Stimulated activated CD8-positive, alpha-beta memory T cell treated with anti-CD3 and anti-CD28 coated beads, Interleukin-7, amount 100 ng/mL, for 48 hours (primary cell): ENCODE measurements at places on chromosomes 3 and 15.

DNA sequence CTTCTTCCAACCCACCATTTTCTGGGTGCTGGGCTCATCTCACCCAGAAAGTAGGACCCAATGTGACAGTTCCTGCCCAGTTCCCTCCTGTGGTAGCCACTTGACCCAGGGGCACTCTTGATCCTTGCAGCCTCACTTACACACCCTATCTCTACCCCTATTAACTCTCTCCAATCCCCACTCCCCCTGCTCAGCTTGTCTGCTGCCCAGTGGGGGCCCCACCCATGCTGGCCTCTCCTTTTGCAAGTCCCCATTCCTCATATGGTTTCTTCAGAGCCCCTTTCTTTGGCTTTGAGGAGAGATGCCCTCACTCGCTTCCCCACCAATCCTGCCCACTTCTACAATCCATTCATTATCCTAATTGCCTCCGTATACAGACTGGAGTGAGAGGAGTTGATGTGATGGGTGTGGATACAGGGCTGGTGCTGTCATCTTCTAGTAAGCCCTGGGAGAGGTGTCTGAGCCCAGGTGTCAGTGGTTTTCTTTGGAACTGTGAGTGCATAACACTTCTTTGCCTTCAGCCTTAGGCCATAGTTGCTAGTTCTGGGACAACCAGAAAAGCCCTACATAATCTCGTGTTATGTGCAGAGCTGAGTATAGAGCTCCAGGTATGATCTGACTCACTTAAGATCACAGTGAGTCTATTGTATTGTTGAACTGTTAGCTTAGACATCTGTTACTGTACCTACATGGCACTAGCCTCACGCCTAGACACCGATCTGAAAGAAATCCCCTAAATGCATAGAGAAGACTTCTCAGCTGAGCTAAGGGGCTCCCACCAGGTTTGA is 4.8 kb upstream of the CCR5 start:
- DNase-seq, result no peak

- DNase-seq, result no peak
Observed at GRCh38 chr15:32737304-32737703, 19.5 kb downstream of the GREM1 start.

- DNase-seq, result no peak
Observed at GRCh38 chr3:184378651-184379357, 797 bp upstream of the THPO start.

- no peak for DNase-seq
Observed at GRCh38 chr3:185066251-185066650, 86.6 kb downstream of the C3orf70 start.

DNA sequence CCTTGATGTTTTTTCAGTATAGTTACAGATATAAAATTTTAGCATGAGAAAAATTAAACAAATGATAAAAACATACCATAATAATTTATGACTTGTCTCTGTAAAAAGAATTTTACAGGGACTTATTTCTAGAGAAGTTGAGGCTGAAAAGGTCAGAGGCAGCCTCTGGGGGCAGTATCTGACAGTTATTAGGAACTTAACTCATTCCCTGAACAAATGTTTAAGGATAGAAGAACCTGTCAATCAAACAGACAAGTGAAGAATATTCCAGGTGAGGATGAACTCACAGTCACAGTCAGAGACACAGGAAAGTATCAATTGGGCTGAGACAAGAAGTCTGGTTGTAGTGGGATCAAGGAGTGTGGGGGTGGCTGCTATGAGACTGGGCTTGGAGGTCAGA is 7.3 kb downstream of the MYLK start:
- no peak for DNase-seq

DNA sequence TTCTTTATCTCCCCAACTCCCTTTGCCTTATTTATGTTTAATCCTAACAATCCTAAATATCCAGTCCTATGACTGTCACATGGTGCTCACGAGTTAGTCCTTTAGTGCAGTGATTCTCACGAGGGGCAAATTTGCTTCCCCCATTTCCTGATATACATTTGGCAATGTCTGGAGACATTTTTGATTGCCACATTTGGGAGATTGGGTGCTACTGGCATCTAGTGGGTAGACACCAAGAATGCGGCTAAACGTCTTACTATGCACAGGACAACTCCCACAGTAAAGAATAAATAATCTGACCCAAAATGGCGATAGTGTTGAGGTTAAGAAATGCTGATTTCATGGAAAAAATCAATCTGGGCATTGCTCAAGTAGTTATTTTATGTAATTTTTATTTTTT is 466.5 kb downstream of the ROBO2 start:
- DNase-seq, result no peak

GRCh38 chr3:12875857-12876836 is 34.8 kb upstream of the RPL32 start:
- no peak for DNase-seq

DNA sequence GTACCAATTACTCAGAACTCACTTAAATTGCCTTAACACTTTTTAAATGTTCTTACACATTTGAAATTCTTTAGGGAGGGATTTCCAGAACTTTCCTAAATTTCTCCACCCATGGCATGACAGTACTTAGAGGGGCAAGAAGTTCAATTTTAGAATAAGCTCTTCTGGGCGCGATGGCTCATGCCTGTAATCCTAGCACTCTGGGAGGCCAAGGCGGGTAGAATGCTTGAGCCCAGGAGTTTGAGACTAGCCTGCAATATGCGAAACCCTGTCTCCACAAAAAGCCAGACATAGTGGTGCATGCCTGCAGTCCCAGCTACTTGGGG is 10.6 kb downstream of the FAM131A start:
- no peak for DNase-seq
